ENCODE measurements at places on chromosomes 7 and 10. TPM values are rescaled to one million over a fixed set of nuclear protein-coding genes. Genes with fewer than 3 reads are reported as not detected.

DNA sequence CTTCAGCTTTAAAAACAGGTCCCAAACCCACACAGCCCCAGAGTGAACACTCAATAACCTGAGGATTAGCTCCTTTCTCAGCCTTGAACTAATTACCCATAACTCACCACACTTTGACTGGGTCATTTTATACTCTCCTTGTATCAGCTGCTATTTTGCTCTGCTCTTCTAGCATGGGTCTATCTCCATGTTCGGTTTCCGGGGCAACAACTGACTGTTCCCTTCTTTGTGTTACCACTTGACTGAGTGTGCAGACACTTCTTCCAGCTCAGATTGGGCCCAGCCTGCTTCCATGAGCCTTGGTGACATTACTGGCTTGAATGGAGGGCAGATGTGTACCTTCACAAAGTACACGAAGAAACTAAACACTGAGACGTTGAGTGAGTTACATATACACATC, 31.5 kb upstream of the PRPS1L1 start:
- H3K36me3 ChIP-seq = no peaks in the 10 kb centered on the region
- no peaks in the 10 kb centered on the region for H3K4me1 ChIP-seq
- no peak overlapping the region for H3K27ac ChIP-seq
- no peak overlapping the region for H3K4me3 ChIP-seq
- DNase-seq = no peak
- H3K27me3 ChIP-seq = no peaks in the 10 kb centered on the region

- no peak overlapping the region for H3K27ac ChIP-seq
- DNase-seq = no peak
- H3K4me3 ChIP-seq = no peak overlapping the region
- H3K27me3 ChIP-seq = no peaks in the 10 kb centered on the region
Observed at GRCh38 chr7:108193594-108194498, 63.7 kb upstream of the LAMB4 start.

The OPN4 gene
- not detected for total RNA-seq

- H3K4me3 ChIP-seq = no peak overlapping the region
- peak; percentile 16 for DNase-seq
- H3K4me1 ChIP-seq = peaks cover 18% of the 10 kb centered on the region
- H3K27ac ChIP-seq = no peak overlapping the region
- no peaks in the 10 kb centered on the region for H3K27me3 ChIP-seq
Observed at GRCh38 chr7:158975526-158976467, 119.4 kb downstream of the DYNC2I1 start.

DNA sequence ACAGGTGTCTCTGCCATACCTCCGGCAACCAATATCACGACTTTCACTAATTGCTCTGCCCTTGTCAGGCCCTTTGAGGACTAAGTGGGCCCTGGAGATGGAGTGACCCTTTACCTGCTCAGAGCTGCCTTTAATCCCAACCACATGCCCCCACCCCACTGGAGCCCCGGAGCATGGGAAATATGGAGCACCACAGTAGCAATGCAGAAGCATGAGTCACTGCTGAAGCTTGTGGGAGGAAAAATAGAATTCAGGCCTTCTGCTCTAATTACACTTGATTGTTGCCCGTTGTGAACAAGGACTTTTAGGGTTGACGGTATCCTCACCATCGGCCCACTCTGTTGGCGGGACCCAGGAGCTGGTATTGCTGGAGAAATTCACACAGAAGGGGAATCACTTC, 52.5 kb upstream of the FRMD4A start:
- no peak for DNase-seq
- H3K27me3 ChIP-seq = peaks cover 12% of the 10 kb centered on the region
- H3K4me1 ChIP-seq = peaks cover 11% of the 10 kb centered on the region

- H3K4me3 ChIP-seq = no peak overlapping the region
- no peaks in the 10 kb centered on the region for H3K27me3 ChIP-seq
- no peaks in the 10 kb centered on the region for H3K36me3 ChIP-seq
- no peak overlapping the region for H3K27ac ChIP-seq
- peaks cover 49% of the 10 kb centered on the region for H3K4me1 ChIP-seq
Observed at GRCh38 chr10:1577373-1577770, 160.0 kb downstream of the ADARB2 start.

The RPEL1 gene
- total RNA-seq = not detected

- DNase-seq = no peak
- H3K27ac ChIP-seq = no peak overlapping the region
- no peak overlapping the region for H3K4me3 ChIP-seq
- H3K4me1 ChIP-seq = no peaks in the 10 kb centered on the region
- no peaks in the 10 kb centered on the region for H3K27me3 ChIP-seq
- H3K36me3 ChIP-seq = peaks cover 50% of the 10 kb centered on the region
Observed at GRCh38 chr7:140778975-140779374, 82.5 kb downstream of the NDUFB2 start.

The UCMA gene
- not detected for total RNA-seq

The BMPER gene
- total RNA-seq = not detected

GRCh38 chr7:28470344-28470743, 58.0 kb downstream of the CREB5 start:
- H3K27me3 ChIP-seq = peaks cover 3% of the 10 kb centered on the region
- H3K27ac ChIP-seq = no peak overlapping the region
- H3K4me3 ChIP-seq = no peak overlapping the region

- peak; percentile 84 for DNase-seq
- H3K4me1 ChIP-seq = peaks cover 65% of the 10 kb centered on the region
- no peaks in the 10 kb centered on the region for H3K27me3 ChIP-seq
- peak overlapping the region; percentile 94 for H3K4me3 ChIP-seq
- peak overlapping the region; percentile 84 for H3K27ac ChIP-seq
Observed at GRCh38 chr10:11164803-11165590, 147.3 kb downstream of the CELF2 start.

DNA sequence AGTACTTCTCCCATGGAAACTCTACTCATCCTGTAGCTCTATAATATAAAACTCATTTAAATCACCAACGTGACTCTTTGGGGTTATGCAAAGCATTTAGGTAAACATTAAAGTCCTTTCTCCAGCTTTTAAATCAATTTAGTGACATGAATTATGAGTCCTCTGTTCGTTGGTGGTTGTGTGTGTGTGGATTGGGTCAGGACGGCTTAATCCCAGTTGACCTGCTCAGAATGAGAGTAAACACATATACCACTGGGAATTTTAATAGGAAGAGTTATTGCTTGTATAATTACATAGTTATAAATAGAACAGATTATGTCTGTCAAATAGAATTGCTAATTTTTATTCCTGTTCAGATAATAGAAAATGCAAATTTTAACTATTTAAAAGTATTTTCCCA, 30.7 kb upstream of the ADCY1 start:
- no peak overlapping the region for H3K4me3 ChIP-seq
- H3K27ac ChIP-seq = no peak overlapping the region
- H3K4me1 ChIP-seq = no peaks in the 10 kb centered on the region
- H3K27me3 ChIP-seq = no peaks in the 10 kb centered on the region
- DNase-seq = no peak

The C10orf90 gene
- not detected for total RNA-seq

DNA sequence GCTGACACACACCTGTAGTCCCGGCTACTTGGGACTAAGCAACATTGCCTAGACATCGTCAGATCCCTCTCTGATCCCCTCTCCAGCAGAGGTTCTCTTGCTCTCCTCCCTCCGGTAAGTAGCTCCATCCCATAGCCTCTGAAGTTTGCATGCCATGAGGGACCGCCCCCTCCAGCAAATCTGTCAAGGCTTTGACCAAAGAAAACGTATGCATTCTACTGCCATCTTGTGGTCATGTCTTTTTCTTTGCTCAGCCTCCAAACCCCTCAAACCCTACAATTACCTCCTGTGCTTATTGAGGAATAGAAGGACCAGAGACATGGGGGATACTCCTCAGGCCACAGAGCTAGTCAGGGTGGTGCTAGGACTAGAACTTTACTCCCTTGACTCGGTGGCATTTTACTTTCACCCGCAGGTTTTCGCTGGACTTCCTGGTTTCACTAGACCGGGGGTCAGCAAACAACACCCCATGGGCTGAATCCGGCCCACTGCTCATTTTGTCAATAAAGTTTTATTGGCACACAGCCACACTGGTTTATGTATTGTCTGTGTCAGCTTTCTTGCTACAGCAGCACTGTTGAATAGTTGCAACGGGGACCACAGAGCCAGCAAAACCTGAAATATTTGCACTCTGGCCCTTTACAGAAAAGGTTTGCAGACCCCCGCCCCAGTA, 202.6 kb upstream of the FOXK1 start:
- no peak overlapping the region for H3K27ac ChIP-seq
- no peaks in the 10 kb centered on the region for H3K4me1 ChIP-seq
- no peaks in the 10 kb centered on the region for H3K36me3 ChIP-seq
- H3K27me3 ChIP-seq = no peaks in the 10 kb centered on the region
- H3K4me3 ChIP-seq = no peak overlapping the region

DNA sequence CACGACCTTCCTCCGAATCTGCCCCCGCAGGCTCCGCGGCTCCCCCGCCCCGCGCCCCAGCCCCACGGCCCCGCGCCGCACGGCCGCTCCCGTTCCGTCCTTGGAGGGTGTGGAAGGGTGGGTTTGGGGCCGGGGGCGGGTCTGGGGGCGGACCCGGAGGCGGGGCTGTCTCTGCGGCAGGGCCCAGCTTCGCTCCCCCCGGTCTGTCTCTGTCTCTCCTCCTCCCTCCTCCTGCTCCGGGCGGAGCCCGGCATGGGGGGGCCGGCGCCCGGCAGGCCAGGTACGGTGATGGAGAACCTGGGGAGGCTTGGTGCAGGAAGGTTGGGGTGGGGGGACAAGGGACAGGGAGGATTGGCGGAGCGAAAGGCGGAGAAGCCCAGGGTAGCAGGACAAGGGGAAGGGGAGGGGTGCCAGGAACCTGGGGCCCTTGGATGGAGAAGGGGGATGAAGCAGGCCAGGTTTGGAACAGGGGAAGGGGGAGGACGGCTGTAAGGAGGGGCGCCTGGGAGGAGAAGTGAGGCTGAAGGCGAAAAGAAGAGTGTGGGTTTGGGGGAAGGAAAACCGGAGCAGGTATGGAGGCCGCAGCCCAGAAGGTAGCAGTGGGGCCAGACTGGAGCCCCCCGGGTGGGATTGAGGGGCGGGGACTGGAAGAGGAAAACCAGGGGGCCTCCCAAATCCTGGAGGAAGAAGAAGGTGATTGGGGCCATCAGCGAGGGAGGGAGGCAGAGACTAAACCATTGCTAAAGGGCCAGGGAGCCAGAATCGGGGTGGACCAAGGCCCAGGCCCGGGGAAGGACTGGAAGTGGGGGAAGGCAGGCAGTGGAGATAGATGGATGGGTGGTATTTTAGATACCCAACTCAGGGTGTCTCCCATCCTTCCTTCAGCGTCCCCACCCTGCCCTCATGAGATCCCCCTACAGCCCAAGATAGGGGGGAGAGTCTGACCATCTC, at the start of gene NYAP1:
Gene NYAP1, plus strand, starts transcription at position 206 of the 951 bp plus-strand sequence. CDS start 1,385 bp downstream, outside the sequence.
- H3K27ac ChIP-seq = no peak within 1 kb of the TSS
- DNase-seq = no peak
- peak within 1 kb of the TSS; percentile 51 for H3K4me3 ChIP-seq
- no peaks in the 10 kb centered on the region for H3K36me3 ChIP-seq
- H3K4me1 ChIP-seq = peaks cover 17% of the 10 kb centered on the region

GRCh38 chr10:92110039-92110794, 180.7 kb downstream of the CPEB3 start:
- no peaks in the 10 kb centered on the region for H3K4me1 ChIP-seq
- no peaks in the 10 kb centered on the region for H3K27me3 ChIP-seq
- H3K36me3 ChIP-seq = no peaks in the 10 kb centered on the region
- no peak overlapping the region for H3K4me3 ChIP-seq

DNA sequence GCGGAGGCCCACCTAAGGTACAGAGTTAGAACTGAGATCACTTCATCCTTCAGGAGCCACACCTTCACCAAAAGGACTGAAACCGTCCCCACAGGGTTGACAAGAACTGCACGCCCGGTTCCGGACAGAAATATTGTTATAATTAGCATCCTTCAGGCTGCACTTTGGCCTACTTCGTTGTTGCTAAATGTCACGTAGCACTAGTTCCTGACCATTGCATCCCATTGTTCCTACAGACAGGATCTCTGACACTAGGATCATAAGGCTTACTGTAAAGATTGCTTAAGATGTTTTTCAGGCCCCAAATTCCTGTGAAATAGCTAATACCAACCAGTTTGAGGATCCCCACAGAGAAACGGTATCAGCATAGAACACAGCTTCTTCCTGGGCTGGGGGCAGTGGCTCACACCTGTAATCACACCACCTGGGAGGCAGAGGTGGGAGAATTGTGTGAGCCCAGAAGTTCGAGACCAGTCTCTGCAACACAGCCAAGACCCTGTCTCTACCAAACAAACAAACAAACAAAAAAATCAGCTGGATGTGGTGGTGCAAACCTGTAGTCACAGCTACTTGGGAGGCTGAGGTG, 18.3 kb upstream of the EIF4H start:
- no peaks in the 10 kb centered on the region for H3K36me3 ChIP-seq
- no peak overlapping the region for H3K27ac ChIP-seq
- no peak for DNase-seq
- H3K4me3 ChIP-seq = no peak overlapping the region
- no peaks in the 10 kb centered on the region for H3K27me3 ChIP-seq
- no peaks in the 10 kb centered on the region for H3K4me1 ChIP-seq

DNA sequence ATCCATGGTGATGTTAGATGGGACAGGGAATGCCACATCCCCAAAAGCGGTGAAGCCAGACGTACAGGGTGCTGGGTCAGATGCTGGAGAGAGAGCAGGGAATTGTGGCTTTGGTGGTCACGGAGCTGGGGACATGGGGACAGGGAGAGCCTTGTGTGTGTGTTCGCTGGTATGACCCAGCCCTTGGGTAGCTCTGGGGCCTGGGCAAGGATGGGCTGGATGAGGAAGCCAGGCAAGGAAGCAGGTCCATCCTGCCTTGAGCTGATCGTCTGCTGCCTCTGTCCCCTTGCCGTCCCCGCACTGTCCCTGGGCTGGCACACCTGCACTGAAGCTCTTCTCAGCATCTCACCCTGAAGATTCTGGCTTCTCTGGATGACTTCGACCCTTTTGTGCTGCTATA, 15.4 kb upstream of the CLDN4 start:
- no peak overlapping the region for H3K4me3 ChIP-seq
- H3K27me3 ChIP-seq = peaks cover 13% of the 10 kb centered on the region

- no peaks in the 10 kb centered on the region for H3K27me3 ChIP-seq
- no peak for DNase-seq
- no peak overlapping the region for H3K4me3 ChIP-seq
- no peaks in the 10 kb centered on the region for H3K4me1 ChIP-seq
- peaks cover 4% of the 10 kb centered on the region for H3K36me3 ChIP-seq
- no peak overlapping the region for H3K27ac ChIP-seq
Observed at GRCh38 chr7:66790196-66790595, 49.7 kb downstream of the RABGEF1 start.

The FOXP2 gene
- total RNA-seq = not detected

All from B cell (primary cell).